ENCODE measurements at places on chromosomes 5 and 9. TPM values are rescaled to one million over a fixed set of nuclear protein-coding genes. Genes with fewer than 3 reads are reported as not detected.
A peak's percentile ranks its signal among the peaks of the same experiment; 100 is the strongest.

SOHLH1 gene
- total RNA-seq, result not detected

DNA sequence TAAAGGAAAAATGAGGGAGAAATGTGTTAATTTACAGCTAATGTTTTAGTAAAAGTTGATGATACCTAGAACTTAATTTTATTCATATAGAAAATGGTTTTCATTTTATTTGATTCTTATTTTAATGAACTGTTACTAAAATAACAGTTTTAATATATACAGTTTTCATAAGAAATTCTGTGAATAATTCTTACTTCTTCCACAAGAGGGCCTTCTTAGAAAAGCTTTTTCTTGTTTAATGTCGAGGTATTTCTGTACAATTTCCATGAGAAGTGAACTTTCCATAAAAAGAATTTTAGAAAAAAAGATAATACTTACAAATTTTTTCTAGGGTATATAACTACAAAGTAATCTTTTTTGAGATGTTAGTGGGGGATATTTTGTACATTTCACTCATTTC, 73.9 kb downstream of the KLF9 start:
- H3K36me3 ChIP-seq, result no peaks in the 10 kb centered on the region
- H3K4me3 ChIP-seq, result no peak overlapping the region
- no peaks in the 10 kb centered on the region for H3K27me3 ChIP-seq
- H3K4me1 ChIP-seq, result no peaks in the 10 kb centered on the region

- H3K4me3 ChIP-seq, result no peak overlapping the region
- H3K4me1 ChIP-seq, result no peaks in the 10 kb centered on the region
- no peaks in the 10 kb centered on the region for H3K36me3 ChIP-seq
- no peak for DNase-seq
These were observed 298.2 kb upstream of the TAS2R1 start for GRCh38 chr5:9928326-9928725.

DNA sequence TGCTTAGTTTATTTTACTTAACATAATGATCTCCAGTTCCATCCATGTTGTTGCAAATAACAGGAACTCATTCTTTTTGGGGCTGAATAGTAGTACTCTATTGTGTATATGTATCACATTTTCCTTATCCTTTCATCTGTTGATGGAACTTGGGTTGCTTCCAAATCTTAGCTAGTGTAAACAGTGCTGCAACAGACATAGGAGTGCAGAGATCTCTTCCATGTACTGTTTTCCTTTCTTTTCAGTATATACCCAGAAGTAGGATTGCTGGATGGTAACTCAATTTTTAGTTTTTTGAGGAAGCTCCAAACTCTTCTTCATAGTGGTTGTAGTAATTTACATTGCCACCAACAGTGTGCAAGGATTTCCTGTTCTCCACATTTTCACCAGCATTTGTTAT, 138.8 kb upstream of the POC5 start:
- H3K4me3 ChIP-seq, result no peak overlapping the region
- no peaks in the 10 kb centered on the region for H3K27me3 ChIP-seq
- H3K4me1 ChIP-seq, result no peaks in the 10 kb centered on the region

DNA sequence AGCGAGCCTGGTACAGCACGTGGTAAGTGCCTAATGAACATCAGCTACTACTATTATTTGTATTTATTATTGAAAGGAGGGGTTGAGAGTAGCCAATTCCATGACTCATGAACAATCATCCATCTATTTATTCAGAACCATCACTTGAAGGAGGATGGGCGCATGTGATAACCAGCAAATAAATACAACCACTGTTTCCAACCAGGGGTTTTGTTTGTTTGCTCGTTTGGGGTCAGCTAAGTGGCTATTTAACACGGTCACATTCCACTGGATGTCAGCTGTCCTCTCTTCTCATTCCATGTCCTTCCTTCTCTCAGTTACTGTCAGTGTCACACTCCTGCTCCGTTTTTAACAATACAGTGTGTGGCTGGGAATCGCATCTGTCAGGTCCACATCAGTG, 8.6 kb downstream of the RAPGEF1 start:
- no peaks in the 10 kb centered on the region for H3K36me3 ChIP-seq
- H3K27ac ChIP-seq, result peak overlapping the region; percentile 80
- DNase-seq, result no peak
- peaks cover 90% of the 10 kb centered on the region for H3K4me1 ChIP-seq
- no peaks in the 10 kb centered on the region for H3K27me3 ChIP-seq

BASP1 gene
- 12.2 TPM for total RNA-seq

PTGES2 gene
- 119 TPM for total RNA-seq

GPR151 gene
- not detected for total RNA-seq

GRCh38 chr5:175162036-175162435, 281.9 kb downstream of the DRD1 start:
- H3K27me3 ChIP-seq, result peaks cover 8% of the 10 kb centered on the region
- no peaks in the 10 kb centered on the region for H3K4me1 ChIP-seq
- no peak overlapping the region for H3K4me3 ChIP-seq
- no peak overlapping the region for H3K27ac ChIP-seq
- DNase-seq, result no peak
- no peaks in the 10 kb centered on the region for H3K36me3 ChIP-seq

DNA sequence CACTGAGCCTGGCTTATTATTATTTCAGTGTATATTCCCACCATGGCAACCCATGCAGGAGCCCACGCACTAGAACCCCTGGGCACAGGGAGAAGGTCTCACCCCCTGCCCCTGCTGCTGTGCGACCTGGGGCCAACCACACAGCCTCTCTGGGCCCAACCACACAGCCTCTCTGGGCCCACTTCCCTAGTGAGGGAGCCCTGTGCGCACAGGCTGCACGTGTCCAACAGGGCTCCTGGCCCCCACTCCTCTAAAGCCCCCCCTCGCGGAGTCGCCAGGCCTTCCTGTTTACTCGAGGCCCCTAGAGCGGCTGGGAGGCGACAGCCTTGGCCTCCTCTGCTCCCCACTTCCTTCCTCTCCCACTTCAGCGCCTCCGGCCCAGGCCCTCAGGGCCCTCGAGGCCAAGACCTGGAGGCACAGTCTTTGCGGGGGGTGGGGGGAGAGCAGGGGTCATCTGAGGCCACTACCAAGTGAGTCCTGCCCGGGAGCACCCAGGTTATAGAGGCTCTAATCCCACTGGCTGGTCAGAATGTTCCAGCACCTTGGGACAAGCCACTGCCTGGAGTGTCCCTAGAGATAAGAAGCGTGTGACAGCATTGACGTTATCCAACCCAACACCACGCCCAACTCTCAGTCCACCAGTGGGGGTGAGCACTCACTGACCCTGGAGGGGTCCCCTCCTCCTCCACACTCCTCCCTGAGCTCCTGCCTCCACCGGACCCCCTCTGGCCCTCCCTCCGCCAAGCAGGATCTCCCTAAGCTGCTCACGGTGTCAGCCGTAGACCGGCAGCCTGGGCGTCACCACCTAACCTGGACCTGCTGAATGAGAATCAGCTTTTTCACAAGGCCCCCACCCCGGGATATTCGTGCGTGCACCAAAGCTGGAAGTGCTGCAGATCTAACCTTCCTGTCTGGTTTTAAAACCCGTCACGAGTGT, 7.9 kb upstream of the ENG start:
- H3K27ac ChIP-seq, result peak overlapping the region; percentile 52
- no peaks in the 10 kb centered on the region for H3K36me3 ChIP-seq
- no peaks in the 10 kb centered on the region for H3K27me3 ChIP-seq
- H3K4me3 ChIP-seq, result no peak overlapping the region
- H3K4me1 ChIP-seq, result peaks cover 19% of the 10 kb centered on the region

FST gene
- total RNA-seq, result 3.5 TPM

DNA sequence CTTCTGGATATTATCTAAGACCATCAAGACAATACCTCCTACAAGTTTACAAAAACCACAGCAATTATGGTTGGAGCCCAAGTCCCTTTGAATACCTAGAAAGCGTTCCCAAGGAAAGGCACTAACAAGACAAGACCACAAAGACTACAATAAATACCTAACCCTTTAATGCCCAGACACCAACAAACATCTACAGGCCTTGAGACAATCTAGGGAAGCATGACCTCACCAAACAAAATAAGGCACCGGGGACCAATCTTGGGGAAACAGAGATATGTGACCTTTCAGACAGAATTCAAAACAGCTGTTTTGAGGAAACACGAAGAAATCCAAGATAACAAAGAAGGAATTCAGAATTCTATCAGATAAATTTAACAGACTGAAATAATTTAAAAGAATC, 37.8 kb downstream of the OXCT1 start:
- H3K36me3 ChIP-seq, result no peaks in the 10 kb centered on the region
- H3K4me3 ChIP-seq, result no peak overlapping the region
- no peaks in the 10 kb centered on the region for H3K4me1 ChIP-seq
- H3K27ac ChIP-seq, result no peak overlapping the region
- no peak for DNase-seq

CYSRT1 gene
- not detected for total RNA-seq

GRCh38 chr9:137731216-137731946, 112.6 kb downstream of the EHMT1 start:
- no peak for DNase-seq
- H3K36me3 ChIP-seq, result peaks cover 18% of the 10 kb centered on the region
- no peak overlapping the region for H3K4me3 ChIP-seq
- no peaks in the 10 kb centered on the region for H3K4me1 ChIP-seq

GRCh38 chr9:33778700-33779351, 16.5 kb upstream of the PRSS3 start:
- H3K4me1 ChIP-seq, result no peaks in the 10 kb centered on the region
- H3K27me3 ChIP-seq, result no peaks in the 10 kb centered on the region
- no peaks in the 10 kb centered on the region for H3K36me3 ChIP-seq
- DNase-seq, result no peak

DNA sequence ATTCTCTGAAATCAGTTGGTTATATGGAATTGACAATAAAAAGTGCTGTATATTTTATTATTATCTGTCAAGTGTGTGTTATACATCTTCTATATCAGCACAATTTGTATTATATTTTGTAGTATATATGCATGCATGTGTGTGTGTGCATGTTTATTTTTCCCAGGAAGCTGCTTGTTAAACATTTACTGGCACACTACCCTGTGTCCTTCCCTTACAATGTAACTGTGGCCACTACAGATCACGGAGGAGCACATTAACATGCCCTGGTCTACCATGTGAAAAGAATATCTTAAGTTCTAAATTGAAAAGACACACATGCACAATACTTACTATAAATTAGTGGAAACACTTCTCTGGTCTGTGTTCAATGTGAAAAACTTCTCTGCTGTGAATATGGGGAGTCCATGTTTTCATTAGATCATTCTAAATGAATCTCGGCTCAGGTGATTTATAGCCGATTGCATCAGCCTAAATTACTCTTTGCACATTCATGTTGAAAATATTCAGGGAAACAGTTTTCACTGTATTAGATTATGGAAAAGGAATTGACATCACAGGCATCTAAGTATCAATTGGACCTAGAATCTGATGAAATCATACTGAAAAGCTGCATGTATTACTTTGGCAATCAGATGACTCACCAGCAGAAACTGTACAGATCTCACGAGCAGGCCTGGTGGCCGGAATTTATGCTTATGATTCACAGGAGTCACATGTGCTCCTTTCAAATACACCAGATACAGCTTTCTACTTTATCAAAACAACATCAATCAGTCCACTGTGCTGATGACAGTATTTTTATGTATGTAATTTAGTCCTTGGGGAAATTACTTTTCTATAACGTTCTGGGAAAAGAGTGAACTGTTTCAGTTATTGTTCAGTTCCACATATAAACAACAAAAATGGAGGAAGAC, 39.4 kb downstream of the LURAP1L start:
- DNase-seq, result peak; percentile 87
- H3K27me3 ChIP-seq, result no peaks in the 10 kb centered on the region
- H3K36me3 ChIP-seq, result no peaks in the 10 kb centered on the region
- no peak overlapping the region for H3K4me3 ChIP-seq
- peak overlapping the region; percentile 85 for H3K27ac ChIP-seq
- no peaks in the 10 kb centered on the region for H3K4me1 ChIP-seq

Measured in sigmoid colon (tissue), 7 donors.